Breast epithelium (tissue), 4 donors: ENCODE measurements at places on chromosomes 2 and 18.

GRCh38 chr18:57674891-57675290 lies 53.3 kb upstream of the NARS1 start:
- no peak overlapping the region for H3K27ac ChIP-seq
- no peaks in the 10 kb centered on the region for H3K27me3 ChIP-seq
- no peak overlapping the region for H3K4me3 ChIP-seq
- H3K36me3 ChIP-seq = peaks cover 3% of the 10 kb centered on the region
- H3K4me1 ChIP-seq = no peaks in the 10 kb centered on the region
- DNase-seq = no peak

DNA sequence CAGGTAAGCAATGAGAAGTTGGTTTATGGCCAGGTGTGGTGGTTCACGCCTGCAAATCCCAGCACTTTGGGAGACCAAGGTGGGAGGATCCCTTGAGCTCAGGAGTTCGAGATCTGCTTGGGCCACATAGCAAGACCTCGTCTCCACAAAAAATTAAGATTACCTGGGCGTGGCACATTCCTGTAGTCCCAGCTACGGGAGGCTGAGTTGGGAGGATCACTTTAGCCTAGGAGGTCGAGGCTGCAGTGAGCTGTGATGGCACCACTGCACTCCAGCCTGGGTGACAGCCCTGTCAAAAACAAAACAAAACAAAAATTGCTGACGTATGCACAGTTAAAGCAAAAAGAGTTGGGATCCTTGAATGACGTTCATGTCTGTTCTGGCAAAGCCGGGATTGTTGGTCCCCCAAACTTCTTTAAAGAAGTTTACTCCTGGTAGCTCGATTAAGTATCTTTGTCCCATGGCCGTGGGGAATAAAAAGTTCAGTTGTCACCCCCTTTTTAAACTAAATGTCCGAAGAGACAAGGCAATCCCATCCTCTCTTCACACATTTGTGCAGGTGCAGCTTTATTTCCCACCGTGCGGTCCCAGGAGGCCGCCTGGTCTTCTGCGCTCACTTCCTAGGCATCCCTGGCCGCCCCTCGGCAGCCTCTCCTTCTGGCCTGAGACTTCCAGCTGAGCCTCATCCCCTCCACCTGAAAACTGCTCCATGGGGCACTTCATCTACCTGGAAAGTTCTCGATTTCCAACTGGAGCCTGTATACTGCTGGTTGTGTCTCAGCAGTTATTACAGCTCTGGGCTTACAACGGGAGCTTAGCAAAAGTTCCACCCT lies 762 bp upstream of the SPOPL start:
- peak overlapping the region; percentile 97 for H3K27ac ChIP-seq
- no peak for DNase-seq
- H3K36me3 ChIP-seq = no peaks in the 10 kb centered on the region
- peak overlapping the region; percentile 94 for H3K4me3 ChIP-seq

DNA sequence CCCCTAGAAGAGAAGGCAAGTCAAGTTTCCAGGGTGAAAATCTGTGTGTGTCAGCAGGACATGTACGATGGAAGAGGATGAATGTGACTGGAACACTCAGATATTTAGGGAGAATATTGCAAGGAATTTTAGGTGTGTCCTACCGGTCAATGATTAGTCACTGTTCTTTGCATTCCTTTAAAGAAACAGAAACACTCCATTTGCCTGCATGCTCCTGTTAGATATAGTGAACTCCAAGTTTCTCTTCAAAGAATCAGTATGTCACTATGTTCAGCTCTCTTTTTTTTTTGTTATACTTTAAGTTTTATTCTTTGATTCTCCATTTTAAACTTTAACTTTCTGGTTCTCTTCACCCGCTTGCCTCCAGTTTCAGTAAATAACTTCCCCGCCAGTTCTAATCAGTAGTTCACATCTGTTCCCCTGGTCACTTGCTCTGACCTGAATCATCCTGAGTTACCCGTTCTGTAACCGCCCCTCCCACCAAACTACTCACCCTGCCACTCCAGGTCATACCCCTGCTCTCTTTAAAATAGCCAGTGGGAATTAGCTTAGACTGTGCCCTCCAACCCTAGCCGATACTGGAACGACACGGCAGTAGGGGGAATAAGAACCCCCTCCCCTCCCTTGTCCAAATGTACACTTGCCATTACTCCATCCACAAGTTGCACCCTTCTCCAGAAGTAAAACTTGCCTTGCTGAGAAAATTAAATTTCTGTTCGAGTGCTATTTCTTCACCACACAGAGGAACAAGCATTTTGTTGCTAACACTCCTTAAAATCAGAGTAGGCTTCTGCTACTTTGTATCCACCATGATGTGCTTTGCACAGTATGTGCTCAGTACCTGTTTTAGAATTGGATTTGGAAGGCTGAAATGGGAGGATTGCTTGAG lies 268.4 kb downstream of the METTL4 start:
- no peak overlapping the region for H3K27ac ChIP-seq
- H3K4me3 ChIP-seq = no peak overlapping the region
- H3K27me3 ChIP-seq = no peaks in the 10 kb centered on the region
- no peaks in the 10 kb centered on the region for H3K36me3 ChIP-seq
- no peaks in the 10 kb centered on the region for H3K4me1 ChIP-seq
- no peak for DNase-seq

DNA sequence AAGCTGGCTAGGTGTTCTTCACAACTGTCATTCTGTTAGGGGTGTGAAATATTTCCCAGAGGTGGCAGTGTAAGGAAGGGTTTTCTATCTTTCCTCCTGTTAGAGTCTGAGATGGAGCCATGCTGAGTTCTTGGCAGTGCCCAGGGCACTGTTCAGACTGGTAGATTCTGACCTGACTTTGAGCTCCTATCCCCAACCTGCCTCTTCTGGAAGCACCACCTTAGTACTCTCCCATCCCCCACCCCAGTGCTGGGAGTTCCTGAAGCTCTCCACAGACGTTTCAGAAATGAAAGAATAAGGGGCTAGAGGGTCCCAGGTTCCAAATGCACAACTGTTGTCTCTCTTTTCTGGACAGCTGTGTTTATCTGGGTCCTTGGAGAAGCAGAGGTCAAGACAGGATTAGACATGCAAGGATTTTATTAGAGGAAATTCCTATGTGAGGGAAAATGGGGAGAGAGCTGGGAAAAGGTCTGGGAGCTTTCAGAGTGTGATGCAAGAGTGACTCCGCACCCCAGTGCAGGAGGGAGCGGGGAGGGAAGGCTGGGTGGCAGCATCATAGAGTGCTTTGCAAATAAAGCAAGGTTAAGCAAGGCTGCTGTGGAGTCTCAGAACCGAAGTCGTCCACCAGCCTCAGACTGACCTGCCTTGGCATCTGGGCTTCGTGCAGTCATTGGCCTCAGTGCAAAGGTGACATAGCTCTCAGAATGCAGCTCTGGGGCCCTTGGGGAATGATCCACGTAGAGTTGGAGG lies 75.5 kb downstream of the SLC4A3 start:
- no peaks in the 10 kb centered on the region for H3K36me3 ChIP-seq
- DNase-seq = no peak
- no peaks in the 10 kb centered on the region for H3K4me1 ChIP-seq

DNA sequence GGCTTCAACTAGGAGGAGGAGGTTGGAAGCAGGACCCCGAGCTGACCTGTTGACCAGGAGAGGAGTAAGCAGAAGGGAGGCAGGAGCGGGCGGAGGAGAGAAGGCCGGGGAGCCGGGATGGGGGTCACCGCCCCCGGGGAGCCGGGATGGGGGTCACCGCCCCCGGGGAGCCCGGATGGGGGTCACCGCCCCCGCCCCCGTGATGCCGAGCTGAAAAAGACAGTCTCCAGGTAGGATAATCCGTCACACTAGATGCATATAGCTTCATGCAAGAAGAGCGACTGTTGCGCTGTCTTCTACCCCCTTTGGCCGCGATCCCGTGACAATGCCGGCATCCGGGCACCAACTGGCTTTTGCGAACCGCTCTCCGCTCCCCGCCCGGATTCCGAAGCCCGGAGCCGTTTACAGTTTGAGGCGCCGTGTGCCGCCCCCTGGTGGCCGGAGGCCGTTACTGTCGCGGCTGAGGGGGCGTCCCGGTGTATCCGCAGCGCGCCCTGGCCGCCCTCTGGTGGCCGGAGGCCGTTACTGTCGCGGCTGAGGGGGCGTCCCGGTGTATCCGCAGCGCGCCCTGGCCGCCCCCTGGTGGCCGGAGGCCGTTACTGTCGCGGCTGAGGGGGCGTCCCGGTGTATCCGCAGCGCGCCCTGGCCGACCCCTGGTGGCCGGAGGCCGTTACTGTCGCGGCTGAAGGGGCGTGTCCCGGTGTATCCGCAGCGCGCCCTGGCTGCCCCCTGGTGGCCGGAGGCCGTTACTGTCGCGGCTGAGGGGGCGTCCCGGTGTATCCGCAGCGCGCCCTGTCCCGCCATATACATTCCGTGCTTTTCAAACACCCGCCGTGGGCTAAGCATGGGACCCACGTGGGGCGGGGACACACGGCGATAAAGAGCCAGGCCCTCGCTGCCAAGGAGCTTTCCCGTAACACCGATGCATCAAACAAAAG lies 89.6 kb downstream of the ACTR3 start:
- no peak for DNase-seq
- no peaks in the 10 kb centered on the region for H3K4me1 ChIP-seq
- H3K27me3 ChIP-seq = no peaks in the 10 kb centered on the region
- H3K4me3 ChIP-seq = no peak overlapping the region
- H3K36me3 ChIP-seq = no peaks in the 10 kb centered on the region
- H3K27ac ChIP-seq = peak overlapping the region; percentile 87

GRCh38 chr2:118221536-118222272 lies 133.4 kb downstream of the INSIG2 start:
- H3K27me3 ChIP-seq = peaks cover 70% of the 10 kb centered on the region
- DNase-seq = peak; percentile 24
- H3K4me3 ChIP-seq = no peak overlapping the region
- H3K4me1 ChIP-seq = no peaks in the 10 kb centered on the region
- no peaks in the 10 kb centered on the region for H3K36me3 ChIP-seq

GRCh38 chr18:35917043-35917442 lies 55.4 kb upstream of the RMP24 start:
- H3K36me3 ChIP-seq = no peaks in the 10 kb centered on the region
- H3K27ac ChIP-seq = no peak overlapping the region
- no peaks in the 10 kb centered on the region for H3K27me3 ChIP-seq
- no peaks in the 10 kb centered on the region for H3K4me1 ChIP-seq
- no peak for DNase-seq
- no peak overlapping the region for H3K4me3 ChIP-seq

DNA sequence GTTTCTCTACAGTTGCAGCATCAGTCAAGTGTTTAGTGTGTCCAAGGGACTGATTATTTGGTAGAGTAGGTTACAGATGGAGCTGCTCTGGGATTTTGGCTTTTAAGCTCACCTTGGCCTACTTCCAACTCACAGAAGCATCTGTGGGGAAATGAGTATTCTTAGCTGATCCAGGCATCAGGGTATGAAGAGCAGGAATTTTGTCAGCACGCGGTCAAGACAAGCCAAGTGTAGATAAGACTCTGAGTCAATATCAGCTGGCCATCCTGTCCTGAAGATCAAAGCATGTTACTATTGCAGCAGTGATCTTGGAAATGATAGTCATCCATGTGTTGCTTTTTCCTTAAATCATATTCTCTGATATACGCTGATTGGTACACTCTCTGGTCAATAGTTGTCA lies 24.4 kb downstream of the SERPINB4 start:
- no peaks in the 10 kb centered on the region for H3K4me1 ChIP-seq
- H3K27me3 ChIP-seq = no peaks in the 10 kb centered on the region
- no peak overlapping the region for H3K4me3 ChIP-seq
- no peaks in the 10 kb centered on the region for H3K36me3 ChIP-seq

DNA sequence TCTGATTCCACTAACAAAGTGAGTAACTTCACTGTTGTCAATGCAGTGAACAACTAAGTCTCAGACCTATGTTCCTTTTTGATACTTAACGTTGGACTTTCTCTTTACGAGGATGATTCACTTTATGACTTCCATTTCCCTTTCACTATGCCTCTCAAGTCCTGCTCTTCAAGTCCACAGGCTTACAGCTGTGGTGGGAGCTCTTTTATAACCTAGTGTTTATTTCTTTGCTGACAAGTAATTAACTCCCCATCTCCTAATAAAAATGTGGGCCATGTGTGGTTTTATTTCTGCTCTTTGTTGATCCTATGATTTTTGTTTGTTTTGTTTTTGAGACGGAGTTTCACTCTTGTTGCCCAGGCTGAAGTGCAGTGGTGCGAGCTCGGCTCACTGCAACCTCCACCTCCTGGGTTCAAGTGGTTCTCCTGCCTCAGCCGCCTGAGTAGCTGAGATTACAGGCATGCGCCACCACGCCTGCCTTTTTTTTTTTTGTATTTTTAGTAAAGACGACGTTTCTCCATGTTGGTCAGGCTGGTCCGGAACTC lies 142.1 kb downstream of the USP34 start:
- no peaks in the 10 kb centered on the region for H3K27me3 ChIP-seq
- DNase-seq = no peak
- peaks cover 3% of the 10 kb centered on the region for H3K36me3 ChIP-seq
- no peaks in the 10 kb centered on the region for H3K4me1 ChIP-seq
- H3K4me3 ChIP-seq = no peak overlapping the region

GRCh38 chr18:57836557-57836956 lies 33.4 kb upstream of the ATP8B1 start:
- H3K36me3 ChIP-seq = no peaks in the 10 kb centered on the region
- no peaks in the 10 kb centered on the region for H3K27me3 ChIP-seq
- DNase-seq = no peak
- no peaks in the 10 kb centered on the region for H3K4me1 ChIP-seq

- H3K36me3 ChIP-seq = no peaks in the 10 kb centered on the region
- no peak overlapping the region for H3K27ac ChIP-seq
- no peaks in the 10 kb centered on the region for H3K4me1 ChIP-seq
- DNase-seq = no peak
Observed at GRCh38 chr2:232456296-232457120, 555 bp downstream of the ALPI start.

- H3K36me3 ChIP-seq = no peaks in the 10 kb centered on the region
- H3K27me3 ChIP-seq = no peaks in the 10 kb centered on the region
- DNase-seq = peak; percentile 91
Observed at GRCh38 chr2:240566203-240567136, 1.8 kb upstream of the RNPEPL1 start.

DNA sequence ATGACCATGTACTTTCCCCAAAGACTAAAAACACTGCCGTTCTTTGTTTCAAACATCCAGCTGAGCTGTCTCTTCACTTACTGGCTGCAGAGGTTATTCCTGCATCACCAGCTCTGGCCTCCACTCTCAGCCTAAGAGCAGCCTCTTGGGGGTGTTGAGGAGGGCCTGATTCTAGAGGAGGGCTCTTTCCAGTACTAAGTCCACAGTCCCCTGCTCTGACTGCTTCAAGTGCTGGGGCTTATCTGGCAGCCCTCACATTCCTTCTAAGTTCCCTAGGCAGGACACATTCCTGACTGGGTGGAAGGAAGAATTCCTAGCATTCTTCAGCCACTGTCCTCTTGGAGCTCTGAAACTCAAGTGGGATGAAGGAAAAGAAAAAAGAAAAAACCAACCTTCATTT lies 32.9 kb upstream of the EHBP1 start:
- no peaks in the 10 kb centered on the region for H3K36me3 ChIP-seq
- H3K27me3 ChIP-seq = no peaks in the 10 kb centered on the region
- H3K27ac ChIP-seq = peak overlapping the region; percentile 17

DNA sequence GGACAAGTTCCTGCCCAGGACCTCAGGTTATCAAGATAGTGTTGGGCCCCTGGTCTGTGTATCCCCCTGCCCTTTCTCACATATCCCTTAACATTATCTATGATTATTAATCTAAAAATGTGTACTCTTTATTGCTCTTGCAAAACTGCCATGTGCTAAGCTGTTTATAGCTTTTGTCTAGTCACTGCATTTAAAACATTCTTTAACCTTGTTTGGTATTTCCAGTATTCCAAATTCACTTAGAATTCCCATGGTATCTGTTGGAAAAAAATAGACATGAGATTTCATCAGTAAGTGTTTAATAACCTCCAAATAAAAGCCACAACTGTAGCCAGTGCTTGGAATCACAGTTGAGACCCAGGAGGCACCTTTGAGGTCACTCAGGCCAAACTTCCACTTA lies 16.2 kb upstream of the GLS start:
- H3K27me3 ChIP-seq = no peaks in the 10 kb centered on the region
- H3K36me3 ChIP-seq = no peaks in the 10 kb centered on the region
- H3K4me3 ChIP-seq = no peak overlapping the region
- DNase-seq = no peak
